ENCODE measurements at places on chromosomes 7 and 10.

DNA sequence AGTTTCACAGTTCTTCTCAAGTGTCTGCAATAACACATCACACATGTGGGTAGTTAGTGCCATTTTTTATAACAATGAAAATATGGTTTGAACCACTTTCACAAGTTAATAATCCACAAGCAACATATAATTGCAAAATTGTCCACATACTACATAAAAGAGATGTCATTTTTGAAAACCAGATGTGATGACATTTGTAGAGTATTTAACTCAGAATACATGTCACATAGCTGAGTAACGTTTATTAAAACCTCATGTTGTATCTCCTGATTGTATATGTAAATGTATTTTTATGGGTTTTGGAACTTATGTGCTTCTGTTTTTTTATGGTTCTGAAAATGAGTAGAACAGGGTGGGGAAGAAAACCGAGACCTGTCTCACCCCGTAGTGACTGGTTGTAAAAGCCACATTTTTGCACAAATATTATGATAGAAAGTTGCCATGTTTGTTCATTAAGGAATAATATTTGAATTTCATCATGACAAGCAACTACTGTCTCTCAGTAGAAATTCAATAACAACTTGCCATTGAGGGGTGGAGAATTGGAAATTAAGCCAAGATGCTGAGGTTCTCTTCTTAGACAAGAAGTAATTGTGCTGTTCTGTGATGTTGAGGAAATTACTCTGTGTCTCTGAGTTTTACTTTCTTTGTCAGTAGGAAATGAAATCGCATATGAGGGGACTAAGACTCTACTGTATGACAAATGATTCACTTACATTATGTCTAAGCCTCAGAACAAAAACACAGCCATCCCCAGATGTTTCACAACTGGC is 29.2 kb upstream of the EGFR start:
- no peak for DNase-seq

GRCh38 chr10:5440206-5440605 is 27.8 kb downstream of the NET1 start:
- no peak for DNase-seq

DNA sequence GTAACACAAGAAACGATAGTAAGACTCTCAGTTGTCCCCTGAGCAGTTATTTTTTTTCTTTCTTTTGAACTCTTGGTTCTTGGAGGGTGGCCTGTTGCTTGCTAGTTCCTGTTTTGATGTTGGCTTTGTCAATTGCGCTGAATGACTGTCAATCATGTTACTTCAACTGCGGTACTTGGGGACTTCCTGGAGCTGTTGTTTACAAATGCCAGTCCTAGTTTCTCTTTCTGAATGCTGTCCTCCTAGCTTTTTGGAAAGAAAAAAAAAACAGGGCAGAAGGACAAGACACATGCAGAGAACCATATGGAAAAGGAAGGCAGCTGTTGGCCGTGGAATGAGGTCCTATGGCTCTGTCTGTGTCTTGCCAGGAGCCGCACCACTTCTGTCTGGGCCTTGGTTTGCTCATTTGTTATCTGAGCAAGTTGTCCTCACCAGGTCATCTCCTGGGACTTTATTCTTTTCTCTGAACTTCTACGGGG is 7.0 kb upstream of the PDCD4 start:
- no peak for DNase-seq

DNA sequence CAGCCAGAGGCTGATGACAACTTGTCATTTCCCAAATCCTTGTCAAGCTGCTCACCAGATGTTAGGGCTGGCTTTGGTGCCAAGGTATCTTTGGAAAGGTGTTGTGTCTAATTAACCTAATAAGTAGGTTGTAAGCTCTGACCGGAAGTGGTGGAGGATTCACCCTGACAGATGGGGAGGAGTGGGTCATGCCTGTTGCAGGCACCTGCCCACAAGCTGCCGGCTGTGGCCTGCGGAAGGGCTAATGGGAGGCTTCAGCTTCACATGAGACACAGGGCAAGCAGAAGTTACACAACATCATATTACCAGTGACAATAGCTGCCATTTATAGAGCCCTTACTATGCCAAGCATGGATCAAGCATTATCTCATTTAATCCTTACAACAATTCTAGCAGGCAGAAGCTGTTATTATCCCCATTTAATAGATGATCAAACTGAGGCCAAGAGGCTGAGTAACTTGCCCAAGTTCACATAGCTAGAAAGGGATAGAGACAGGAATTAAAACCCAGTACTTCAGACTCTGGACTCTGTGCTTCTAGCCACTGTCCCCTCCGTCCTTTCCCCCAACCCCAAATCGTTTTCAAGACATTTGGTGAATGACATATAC is 63.1 kb upstream of the DUSP5 start:
- no peak for DNase-seq

- DNase-seq, result no peak
Observed at GRCh38 chr7:5667391-5667790, 114.1 kb downstream of the RNF216 start.

DNA sequence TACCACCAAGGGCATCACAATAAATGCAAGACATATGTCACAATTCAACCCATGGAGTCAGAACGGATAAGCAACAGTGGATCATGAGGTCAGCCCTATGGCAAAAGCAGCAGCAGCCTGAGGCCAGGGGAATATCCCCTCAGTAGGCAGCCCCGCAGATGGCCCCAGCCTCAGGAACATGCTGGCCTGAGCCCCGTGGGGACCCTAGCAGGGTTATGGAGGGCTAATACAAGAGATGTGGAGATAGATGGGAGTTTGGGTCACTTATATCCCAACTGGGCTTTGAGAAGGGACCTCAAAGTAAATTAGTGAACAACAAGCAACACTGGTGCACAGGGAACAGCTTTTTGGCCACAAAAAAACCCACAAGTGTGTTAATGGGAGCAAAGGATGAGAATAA is 9.1 kb downstream of the TMEM72 start:
- no peak for DNase-seq

DNA sequence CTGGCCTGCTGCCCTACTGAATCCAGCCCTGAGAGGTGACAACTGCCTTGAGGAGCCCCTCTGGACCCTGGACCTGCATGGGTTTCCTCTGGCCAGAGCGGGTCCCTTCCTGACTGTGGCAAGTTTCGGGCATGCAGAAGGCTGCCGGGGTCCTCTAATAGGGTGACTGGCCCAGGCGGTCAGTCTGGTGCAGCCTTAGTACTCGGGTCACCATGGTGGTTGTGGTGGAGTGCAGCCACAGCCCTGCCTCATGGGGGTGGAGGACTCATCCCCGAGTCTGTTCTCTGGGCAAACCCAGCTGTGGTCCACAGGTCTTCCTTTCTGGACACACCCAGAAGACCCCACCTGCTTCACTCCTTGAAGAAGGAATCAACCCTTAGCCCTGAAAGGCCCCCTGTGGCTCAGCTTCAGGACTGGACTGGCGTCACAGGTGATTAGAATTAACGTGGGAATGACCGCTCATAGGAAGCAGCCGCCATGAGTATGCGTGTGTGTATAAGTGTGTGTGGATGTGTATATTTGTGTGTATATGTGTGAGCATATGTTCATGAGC is 28.7 kb downstream of the RAMP3 start:
- DNase-seq, result no peak

All from progenitor cell of endocrine pancreas (in vitro differentiated cells).